ENCODE measurements at places on chromosomes 1 and 21. TPM values are rescaled to one million over a fixed set of nuclear protein-coding genes. Genes with fewer than 3 reads are reported as not detected.

SLC25A34 gene
- total RNA-seq, result 6.0 TPM

GRCh38 chr1:228392111-228392936 is 14.3 kb downstream of the TRIM11 start:
- H3K4me1 ChIP-seq, result no peaks in the 10 kb centered on the region
- no peak overlapping the region for H3K4me3 ChIP-seq
- peaks cover 3% of the 10 kb centered on the region for H3K36me3 ChIP-seq
- DNase-seq, result no peak
- H3K27me3 ChIP-seq, result no peaks in the 10 kb centered on the region

- no peak overlapping the region for H3K27ac ChIP-seq
- peaks cover 17% of the 10 kb centered on the region for H3K4me1 ChIP-seq
- H3K27me3 ChIP-seq, result peaks cover 48% of the 10 kb centered on the region
- H3K4me3 ChIP-seq, result no peak overlapping the region
- no peaks in the 10 kb centered on the region for H3K36me3 ChIP-seq
These were observed 1.8 kb downstream of the ELAPOR1 start for GRCh38 chr1:109115685-109116084.

- no peaks in the 10 kb centered on the region for H3K27me3 ChIP-seq
- no peak overlapping the region for H3K4me3 ChIP-seq
- no peaks in the 10 kb centered on the region for H3K4me1 ChIP-seq
- no peaks in the 10 kb centered on the region for H3K36me3 ChIP-seq
- H3K27ac ChIP-seq, result peak overlapping the region; percentile 64
These were observed 206.1 kb downstream of the BACH1 start for GRCh38 chr21:29504751-29505321.

GRCh38 chr1:15249081-15249480 is 2.1 kb downstream of the FHAD1 start:
- H3K27me3 ChIP-seq, result peaks cover 27% of the 10 kb centered on the region
- no peak overlapping the region for H3K4me3 ChIP-seq

CYP4A22 gene
- total RNA-seq, result not detected

DNA sequence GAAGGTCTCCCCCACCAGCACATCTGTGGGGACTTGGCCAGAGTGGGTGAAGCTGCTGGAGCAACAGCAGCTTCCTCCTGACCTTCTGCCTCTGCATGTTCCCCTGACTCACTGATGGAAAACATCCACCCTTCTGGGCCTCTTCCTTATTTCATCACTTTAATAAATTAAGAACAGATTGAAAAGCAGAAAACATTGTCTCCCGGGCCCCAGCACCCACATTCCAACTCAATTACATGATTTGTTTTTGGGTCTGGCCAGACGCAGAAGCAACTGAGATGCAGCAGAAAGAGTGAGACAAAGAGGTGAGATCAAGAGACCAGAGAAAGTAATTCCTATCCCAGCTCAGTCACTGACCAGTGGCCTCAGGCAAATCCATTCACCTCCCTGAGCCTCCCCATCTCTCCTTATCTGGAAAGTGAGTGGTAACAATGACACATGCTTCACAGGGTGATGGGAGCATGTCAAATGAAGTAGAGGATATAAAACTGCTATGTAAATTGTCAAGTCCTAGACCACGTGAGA is 157.1 kb downstream of the ELAVL4 start:
- no peak overlapping the region for H3K4me3 ChIP-seq
- DNase-seq, result no peak
- H3K27me3 ChIP-seq, result no peaks in the 10 kb centered on the region

DNA sequence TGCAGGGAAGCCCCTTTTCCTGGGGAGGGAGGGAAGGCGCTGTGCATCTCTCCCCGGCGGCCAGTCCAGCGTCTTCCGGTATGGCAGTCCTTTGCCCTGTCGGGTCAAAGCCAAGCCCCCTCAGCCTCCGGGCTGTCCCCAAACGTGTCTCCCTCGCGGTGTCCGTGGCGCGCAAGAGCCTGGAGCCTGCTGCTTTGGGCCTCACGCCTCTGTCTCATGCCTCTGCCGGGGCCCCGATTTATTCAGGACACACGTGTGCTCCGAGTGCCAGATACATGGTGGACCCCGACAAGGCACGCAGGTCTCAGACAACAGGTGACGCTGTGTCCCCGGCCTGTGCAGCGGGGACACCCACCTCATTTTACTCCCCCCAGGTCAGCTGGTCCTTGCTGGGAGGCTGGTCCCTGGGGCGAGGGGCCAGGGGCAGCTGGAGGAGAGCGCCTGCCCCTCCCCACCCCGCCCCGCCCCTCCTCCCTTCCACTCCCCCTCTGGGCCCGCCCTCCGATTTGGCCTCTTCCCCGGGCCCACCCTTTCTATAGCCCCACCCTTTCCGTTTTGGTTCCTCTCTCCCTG is 176.7 kb downstream of the CAMTA1 start:
- DNase-seq, result no peak
- no peaks in the 10 kb centered on the region for H3K36me3 ChIP-seq
- H3K4me3 ChIP-seq, result peak overlapping the region; percentile 63
- peak overlapping the region; percentile 64 for H3K27ac ChIP-seq
- peaks cover 18% of the 10 kb centered on the region for H3K27me3 ChIP-seq

- no peak for DNase-seq
- no peaks in the 10 kb centered on the region for H3K27me3 ChIP-seq
- H3K36me3 ChIP-seq, result no peaks in the 10 kb centered on the region
- peaks cover 20% of the 10 kb centered on the region for H3K4me1 ChIP-seq
- H3K27ac ChIP-seq, result peak overlapping the region; percentile 7
- no peak overlapping the region for H3K4me3 ChIP-seq
These were observed 42.4 kb downstream of the CASQ2 start for GRCh38 chr1:115726161-115726560.

DNA sequence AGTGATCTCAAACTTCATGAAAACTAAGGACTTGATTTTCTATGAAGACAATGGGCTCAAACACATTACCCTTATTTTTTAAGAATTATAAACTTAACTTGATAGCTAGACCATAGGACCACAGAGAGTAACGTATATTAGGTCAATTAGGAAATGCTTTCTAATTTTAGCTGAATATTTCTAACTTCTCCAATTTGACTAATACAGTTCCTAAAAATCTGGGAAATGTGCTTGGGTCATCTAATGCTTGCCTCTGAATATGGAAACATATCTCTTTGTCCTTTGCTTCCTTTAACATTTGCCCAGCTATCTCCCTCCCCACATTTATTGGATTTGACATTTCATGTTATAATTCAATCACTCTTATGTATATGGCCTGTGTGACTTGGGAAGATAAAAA is 141.4 kb downstream of the LHX8 start:
- peaks cover 8% of the 10 kb centered on the region for H3K36me3 ChIP-seq
- no peak for DNase-seq
- no peak overlapping the region for H3K4me3 ChIP-seq
- no peak overlapping the region for H3K27ac ChIP-seq
- no peaks in the 10 kb centered on the region for H3K27me3 ChIP-seq
- H3K4me1 ChIP-seq, result no peaks in the 10 kb centered on the region

SH2D5 gene
- 0.53 TPM for total RNA-seq

DNA sequence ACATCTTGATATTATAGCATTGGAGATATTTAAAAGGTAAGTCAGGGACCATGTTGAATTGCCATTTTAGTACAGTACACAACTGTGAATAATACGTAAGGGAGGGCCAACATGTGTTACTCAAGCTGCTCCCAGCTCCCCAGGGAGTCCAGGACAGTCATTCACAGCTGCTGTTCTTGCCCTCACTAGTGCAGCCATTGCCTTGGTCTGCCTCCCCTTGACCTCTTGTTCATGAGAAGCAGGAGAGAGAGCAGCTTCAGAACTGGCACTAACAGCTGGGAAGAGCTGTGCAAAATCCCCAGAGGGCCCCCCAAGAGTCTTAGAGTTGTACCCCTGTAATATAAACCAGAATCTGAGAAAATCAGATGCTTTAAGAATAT is 16.4 kb downstream of the TCEANC2 start:
- no peaks in the 10 kb centered on the region for H3K27me3 ChIP-seq
- H3K4me1 ChIP-seq, result no peaks in the 10 kb centered on the region
- H3K36me3 ChIP-seq, result peaks cover 10% of the 10 kb centered on the region
- H3K27ac ChIP-seq, result no peak overlapping the region

TFF1 gene
- 0.77 TPM for total RNA-seq

SPRR2A gene
- total RNA-seq, result not detected

LRRC3 gene
- 5.7 TPM for total RNA-seq

DNA sequence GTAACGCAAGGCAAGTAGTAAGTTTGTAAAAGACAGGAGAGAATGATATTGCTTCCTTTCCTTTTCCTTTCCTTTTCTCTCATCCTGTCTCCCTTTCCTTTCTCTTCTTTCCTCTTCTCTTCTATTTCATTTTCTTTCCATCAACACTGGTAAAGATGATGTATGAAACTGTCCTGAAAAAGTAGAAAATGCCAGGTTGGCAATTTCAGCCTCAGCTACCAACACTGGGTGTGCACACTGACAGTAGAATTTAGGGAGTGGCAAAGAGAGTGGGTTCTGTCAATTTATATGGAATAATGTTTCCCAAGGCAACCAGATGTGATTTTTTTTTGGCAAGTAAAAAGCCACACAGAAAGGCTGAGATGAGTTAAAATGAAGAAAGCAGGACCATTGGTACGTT is 155.7 kb upstream of the ZRANB2 start:
- H3K4me3 ChIP-seq, result no peak overlapping the region
- H3K27me3 ChIP-seq, result peaks cover 3% of the 10 kb centered on the region
- no peaks in the 10 kb centered on the region for H3K4me1 ChIP-seq

DNA sequence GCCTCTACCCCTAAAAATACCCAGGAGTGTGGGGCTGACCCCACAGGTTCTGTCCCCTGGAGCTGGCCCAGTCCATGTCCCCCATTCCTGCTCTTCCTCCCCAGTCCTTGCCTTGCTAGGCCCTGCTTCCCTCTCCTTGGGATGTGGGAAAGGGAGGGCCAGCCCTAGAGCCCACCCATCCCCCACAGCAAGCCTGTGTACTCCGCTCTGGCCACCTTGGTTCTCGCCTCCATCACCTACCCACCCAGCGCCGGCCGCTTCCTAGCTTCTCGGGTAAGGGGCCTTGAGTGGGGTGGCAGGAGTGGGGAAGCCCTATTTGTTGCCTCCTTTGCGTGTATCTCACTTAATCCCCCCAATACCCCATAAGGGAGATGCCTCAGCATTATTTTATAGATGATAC is 6.7 kb downstream of the CLCNKB start:
- H3K27me3 ChIP-seq, result peaks cover 12% of the 10 kb centered on the region
- no peak for DNase-seq
- no peak overlapping the region for H3K4me3 ChIP-seq
- peaks cover 4% of the 10 kb centered on the region for H3K4me1 ChIP-seq
